Inflammatory macrophage treated with lipopolysaccharide for 1 hour (primary cell): ENCODE measurements at places on chromosomes 4 and X.

- no peak for DNase-seq
Measured at GRCh38 chr4:182770996-182771514, 146.1 kb downstream of the DCTD start.

GRCh38 chr4:62560858-62561257, 1360.7 kb downstream of the ADGRL3 start:
- no peak for DNase-seq

- DNase-seq, result no peak
Measured at GRCh38 chrX:75390470-75390869, 116.6 kb downstream of the UPRT start.

- DNase-seq, result no peak
Measured at GRCh38 chr4:186485561-186486062, 69.8 kb downstream of the MTNR1A start.

DNA sequence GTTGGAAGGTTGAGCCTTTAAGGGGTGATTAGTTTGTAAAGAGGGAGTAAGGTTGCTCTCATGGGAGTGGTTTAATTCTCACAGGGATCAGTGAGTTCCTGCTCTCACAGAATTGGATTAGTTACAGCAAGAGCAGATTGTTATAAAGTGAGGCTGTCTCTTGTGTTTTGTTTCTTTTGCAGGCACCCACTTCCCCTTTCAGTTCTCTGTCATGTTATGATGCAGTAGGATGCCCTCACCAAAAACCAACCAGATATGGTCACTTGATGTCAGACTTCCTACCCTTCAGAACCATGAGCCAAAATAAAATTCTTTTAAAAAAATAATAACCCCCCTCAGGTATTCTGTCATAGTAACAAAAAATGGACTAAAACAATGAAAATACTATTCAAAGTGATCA, 19.9 kb upstream of the IGSF1 start:
- DNase-seq, result no peak

DNA sequence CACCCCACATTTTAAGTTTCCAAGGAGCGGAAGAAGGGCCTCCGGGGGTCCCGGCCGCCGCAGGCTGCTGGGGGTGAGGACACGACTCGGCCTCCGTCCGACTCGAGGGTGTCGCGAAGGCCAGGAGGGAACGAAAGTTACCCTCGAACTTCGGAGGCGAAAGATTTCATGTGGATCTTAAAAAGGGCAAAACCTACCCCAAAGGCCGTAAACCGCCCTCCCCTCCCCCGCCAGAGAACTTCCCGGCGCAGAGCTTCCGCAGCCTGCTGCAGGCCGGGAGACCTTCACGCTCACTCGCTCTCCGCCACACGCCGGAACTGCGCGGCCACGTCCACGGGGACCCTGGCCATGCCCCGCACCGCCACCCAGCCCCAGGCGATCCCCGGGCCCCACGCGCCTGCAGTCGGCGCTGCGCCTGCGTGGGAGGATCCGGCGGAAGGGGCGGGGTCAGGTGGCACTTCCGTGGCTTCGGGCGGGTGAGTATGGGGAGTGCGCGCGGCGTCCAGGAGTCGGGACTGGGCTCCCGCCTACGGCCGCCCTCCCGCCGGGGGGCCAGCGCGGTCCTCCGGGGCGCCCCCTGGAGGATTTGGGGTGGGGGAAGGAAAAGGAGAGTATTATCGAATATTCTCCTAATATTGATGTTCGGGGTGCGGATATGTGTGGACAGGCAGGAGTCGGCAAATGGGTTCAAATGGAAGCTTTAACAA, at the start of gene MMAA:
Gene MMAA, plus strand, starts transcription at position 454 of the 707 bp plus-strand sequence. CDS start 19,755 bp downstream, outside the sequence.
- peak; percentile 94 for DNase-seq

- no peak for DNase-seq
Measured at GRCh38 chrX:154727871-154728270, 23.0 kb downstream of the GAB3 start.

GRCh38 chrX:40158036-40158706, 60.4 kb upstream of the BCOR start:
- DNase-seq, result no peak

DNA sequence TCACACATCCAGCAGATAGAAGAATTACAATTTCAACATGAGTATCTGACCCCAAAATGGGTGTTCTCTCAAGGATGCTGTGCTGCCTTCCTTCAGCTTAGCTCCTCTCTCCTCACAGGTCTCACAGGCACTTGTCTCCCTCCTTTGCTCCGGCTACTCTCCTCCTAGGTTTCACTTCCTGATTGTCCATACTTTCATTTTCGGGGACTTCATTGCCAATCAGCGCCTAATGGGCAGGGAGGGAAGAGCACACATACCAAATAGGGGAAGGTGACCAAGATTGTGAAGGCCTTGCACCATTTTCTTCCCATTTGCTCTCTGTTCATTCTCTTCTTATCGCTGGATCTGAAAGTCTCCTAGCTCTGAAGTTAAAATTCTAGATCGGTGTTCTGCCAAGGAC, 125.4 kb upstream of the EOLA2 start:
- peak; percentile 56 for DNase-seq

DNA sequence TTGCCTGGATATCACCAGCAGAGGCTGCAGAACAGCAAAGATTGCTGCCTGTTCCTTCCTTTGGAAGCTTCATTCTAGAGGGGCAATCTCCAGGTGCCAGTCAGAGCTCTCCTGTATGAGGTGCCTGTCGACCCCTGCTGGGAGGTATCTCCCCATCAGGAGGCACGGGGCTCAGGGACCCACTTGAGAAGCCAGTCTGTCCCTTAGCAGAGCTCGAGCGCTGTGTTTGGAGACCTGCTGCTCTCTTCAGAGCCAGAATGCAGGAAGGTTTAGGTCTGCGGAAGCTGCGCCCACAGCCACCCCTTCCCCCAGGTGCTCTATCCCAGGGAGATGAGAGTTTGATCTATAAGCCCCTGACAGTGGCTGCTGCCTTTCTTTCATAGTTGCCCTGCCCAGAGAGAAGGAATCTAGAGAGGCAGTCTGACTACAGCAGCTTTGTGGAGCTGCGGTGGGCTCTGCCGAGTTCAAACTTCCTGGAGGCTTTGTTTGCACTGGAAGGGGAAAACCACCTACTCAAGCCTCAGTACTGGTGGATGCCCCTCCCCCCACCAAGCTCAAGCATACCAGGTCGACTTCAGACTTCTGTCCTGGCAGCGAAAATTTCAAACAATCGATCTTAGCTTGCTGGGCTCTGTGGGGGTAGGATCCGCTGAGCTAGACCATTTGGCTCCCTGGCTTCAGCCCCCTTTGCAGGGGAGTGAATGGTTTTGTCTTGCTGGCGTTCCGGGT, 57.9 kb downstream of the DKK2 start:
- no peak for DNase-seq

GRCh38 chrX:37454537-37455285, 105.5 kb downstream of the PRRG1 start:
- DNase-seq, result no peak

GRCh38 chr4:126238013-126238412, 923.3 kb downstream of the FAT4 start:
- no peak for DNase-seq

DNA sequence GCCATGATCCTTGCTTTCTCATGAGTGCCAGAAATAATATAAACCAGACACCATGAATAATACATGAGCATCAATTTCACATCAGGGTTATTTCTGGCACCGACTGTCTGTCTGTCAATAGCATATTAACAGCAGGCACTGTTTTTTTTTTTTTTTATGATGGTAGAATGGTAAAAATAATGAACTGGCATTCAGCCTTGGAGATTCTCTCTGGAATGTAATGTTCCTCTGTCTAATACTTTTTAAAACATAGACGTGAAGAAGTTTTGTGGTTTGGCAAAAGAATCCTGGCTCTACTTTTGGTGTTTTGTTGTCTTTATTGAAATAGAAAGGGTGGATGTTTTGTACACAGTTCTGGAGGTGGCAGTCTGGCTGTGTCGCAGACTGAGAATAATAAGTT, 874.6 kb upstream of the PRKX start:
- no peak for DNase-seq

- DNase-seq, result no peak
Measured at GRCh38 chrX:42616981-42617380, 161.0 kb downstream of the PPP1R2C start.

DNA sequence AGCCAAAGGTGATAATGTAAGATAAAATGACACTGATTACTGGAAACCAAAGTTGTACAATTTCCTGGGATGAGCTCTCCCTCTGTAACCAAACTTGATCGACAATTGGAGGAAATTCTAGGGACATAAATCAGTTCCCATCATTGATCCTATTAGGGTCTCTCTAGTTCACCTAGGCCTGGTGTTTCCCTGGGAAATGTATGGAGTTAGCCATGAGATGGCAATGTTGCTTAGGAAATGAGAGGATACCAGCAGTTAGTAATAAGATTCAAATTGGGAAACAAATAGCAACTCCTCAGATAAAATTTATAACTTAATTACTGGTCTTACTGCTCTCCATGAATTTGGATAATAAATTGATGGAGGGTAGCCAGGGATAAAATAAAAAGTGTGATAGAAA, 52.2 kb downstream of the SPATA18 start:
- DNase-seq, result no peak

DNA sequence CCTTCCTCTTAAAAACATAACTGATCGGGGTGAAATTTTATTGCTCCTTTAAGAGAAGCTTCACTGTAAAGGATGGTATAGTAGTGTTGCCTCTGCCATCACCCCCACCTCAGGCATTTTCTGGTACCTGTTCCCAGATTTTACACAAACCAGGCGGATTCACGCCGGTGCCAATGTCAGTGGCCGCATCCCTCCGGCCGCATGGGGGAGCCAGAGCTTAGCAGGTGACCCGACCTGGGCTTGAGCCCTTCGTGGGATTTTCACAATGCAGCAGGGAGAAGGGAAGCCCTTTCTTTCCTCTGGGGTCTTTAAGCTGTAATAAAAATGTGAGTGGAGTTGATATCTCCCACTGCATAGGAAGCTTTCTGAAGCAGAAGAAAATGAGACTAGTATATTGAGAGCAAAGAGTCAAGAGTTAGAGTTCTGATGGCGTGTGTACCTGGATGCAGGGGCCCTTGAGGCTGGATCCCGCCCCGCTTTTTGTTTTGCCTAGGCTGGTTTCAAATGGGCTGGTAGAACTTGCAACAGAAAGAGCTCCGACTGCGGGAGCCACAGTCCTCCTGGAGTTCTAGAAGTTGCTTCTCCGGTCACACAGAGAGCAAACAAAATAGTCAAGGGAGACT, 59.4 kb downstream of the POLR2B start:
- DNase-seq, result peak; percentile 47

DNA sequence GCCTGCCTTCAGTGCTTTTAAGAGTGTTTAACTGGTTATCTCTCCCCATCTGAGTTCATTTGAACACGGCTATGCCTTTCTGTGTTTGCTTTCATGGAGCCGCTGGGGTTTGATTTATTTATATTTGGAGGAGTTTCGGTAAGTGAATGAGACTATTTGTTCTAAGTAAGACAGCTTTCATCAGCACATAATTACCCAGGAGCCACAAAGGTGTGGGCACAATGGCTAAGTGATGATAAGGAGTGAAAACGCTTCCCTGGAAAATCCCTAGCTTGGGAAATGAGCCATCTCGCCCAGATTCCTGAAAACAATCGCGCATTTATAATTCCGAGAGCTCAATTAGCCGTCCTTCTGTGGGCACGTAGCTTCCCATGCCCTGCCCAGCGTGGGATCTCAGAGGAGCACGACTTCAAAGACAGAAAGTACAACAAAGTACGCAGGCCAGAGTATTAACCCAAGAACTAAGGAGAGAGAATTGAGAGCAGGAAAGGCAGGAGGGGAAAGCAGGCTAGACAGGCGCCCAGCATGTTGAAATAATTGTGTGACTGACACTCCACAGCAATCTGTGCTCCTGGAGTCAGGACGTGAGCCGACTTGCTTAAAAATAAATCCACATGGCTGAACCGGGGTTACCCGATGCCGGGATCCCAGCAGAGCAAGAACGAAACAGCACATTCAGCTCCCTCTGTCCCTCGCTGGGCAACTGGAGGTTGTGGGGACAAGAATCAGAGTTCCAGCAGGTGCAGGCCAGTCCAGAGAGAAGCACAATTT, 99.0 kb downstream of the DHRSX start:
- no peak for DNase-seq

DNA sequence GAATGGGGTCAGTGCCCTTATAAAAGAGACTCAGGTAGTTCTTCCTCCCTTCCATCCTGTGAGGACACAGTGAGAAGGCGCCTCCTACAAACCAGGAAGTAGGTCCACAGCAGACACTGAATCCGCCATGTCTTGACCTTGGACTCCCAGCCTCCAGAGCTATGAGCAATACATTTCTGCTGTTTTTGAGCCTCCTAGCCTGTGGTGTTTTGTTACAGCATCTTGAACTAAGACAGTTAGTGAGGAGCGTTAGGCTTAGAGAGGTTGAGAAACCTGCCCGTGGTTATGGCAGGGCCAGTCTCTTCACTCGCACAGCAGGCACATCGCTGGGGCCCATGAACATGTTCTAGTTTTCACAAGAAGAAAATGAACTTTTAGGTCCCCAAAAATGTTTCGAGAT, 19.7 kb downstream of the SHROOM2 start:
- no peak for DNase-seq

DNA sequence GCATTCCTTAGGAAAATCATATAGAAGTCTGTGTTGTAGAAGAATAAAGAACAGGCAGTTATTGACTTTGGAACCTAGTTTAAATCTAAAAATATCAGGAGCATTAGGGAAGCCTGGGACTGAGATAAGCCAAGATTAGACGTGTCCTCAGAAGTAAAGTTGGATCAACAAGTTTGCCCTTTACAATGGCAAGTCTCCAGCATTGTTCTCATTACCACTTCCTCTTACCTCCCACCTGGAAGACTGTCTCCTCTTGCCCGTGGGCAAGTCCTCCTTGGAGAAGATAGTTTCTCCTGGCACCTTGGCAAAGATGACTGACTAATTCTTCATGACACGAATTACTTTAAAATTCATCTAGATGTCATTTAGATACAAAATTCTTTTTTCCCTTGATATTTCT, 37.8 kb downstream of the CNKSR2 start:
- no peak for DNase-seq

GRCh38 chrX:121109986-121110385, 62.6 kb downstream of the GLUD2 start:
- DNase-seq, result no peak

- no peak for DNase-seq
Measured at GRCh38 chr4:186596346-186596745, 41.0 kb upstream of the MTNR1A start.

GRCh38 chr4:128528793-128529553, 241.4 kb upstream of the PGRMC2 start:
- no peak for DNase-seq
